Left renal pelvis (tissue), 4 donors: ENCODE measurements at places on chromosomes 5 and 9.

GRCh38 chr5:7794823-7795222, 56.1 kb downstream of the CFAP90 start:
- no peak for DNase-seq

DNA sequence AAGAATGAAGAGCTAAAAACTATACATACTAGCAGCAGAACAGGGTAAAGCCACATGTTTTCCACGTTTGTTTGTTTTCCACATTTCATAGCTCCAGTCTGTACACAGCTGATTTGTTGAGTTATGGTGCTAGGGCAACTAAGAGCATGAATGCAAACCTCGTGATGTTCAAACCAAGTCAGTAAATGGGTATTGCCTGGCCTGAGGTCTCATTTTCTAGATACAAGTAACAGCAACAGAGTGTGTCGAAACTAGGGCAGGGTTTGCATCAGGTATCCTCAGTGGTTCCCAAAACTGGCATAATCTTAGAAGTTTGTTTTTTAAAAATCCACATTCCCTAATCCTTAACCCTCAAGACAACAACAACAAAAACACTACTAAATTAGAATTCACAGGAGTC, 89.3 kb downstream of the CEMIP2 start:
- no peak for DNase-seq

DNA sequence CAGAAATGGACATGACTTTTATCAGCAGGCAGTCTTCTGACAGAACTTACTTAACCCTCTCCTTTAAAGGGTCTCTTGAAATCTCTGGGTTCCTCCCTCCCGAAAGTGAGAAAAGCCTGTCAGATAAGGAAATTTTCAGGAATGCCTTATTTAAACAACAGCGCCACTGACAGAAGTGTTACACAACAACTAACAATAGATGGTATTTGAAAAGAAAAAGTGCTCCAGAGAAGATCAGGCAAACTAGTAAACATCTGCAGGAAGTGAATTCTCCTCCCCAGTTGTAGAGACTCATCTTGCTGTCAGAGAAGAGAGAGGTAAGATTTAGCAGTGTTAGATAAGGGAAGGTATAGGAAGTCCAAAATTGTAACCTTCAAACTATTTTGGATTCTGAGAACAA, 107.2 kb upstream of the NFIL3 start:
- DNase-seq, result no peak

- no peak for DNase-seq
Measured at GRCh38 chr5:85545129-85545528, 1072.6 kb upstream of the COX7C start.

DNA sequence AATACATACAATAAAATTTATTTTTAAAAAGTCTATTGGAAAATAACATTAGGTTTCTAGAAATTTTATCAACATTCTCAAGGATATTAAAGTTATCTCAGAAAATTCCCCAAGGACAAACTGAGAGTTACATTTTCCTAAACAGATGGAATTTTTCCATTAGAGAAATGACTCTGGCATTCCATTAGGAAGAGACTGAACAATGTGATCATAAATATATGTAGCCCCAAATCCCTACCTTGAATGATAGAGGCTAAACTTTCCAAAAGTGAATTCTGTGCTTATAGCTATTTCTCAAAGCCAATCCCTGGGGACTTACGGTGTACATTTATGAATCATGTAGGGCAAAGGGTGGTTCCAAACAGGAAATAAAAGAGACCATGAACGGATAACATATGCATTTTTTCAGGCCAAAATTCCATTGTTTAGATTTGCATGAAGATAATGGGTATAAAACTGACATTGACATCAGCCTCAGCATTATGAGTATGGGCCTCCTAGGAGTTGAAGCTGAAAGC, 1181.0 kb upstream of the DMAC1 start:
- DNase-seq, result no peak

GRCh38 chr9:72980183-72980582, 27.3 kb upstream of the ALDH1A1 start:
- DNase-seq, result no peak

DNA sequence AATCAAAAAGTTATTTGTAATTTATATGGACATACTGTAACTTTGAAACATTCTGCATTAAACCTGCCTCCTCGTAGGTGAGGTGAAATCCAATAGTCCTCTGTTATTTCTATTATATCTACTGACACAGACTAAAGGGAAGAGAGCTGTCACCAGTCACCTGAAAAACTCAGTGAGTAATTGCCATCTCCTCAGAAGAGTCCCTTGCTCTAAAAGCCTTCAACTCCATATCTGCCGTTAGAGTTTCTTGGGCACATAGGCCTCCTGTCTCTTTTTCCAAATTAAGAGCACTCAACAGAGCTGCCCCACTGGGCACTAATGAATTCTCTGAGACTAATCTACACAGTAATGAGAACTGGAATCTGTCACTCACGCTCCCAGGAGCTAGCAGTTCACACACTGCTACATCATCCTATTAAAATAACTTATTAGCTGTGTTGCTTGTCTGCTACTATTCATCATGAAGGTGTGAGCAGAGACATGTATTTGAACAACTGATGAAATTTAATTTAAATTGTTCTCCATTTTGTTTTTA, 67.3 kb upstream of the VCAN start:
- DNase-seq, result no peak

- DNase-seq, result no peak
Measured at GRCh38 chr5:138752341-138752950, 779 bp upstream of the CTNNA1 start.

DNA sequence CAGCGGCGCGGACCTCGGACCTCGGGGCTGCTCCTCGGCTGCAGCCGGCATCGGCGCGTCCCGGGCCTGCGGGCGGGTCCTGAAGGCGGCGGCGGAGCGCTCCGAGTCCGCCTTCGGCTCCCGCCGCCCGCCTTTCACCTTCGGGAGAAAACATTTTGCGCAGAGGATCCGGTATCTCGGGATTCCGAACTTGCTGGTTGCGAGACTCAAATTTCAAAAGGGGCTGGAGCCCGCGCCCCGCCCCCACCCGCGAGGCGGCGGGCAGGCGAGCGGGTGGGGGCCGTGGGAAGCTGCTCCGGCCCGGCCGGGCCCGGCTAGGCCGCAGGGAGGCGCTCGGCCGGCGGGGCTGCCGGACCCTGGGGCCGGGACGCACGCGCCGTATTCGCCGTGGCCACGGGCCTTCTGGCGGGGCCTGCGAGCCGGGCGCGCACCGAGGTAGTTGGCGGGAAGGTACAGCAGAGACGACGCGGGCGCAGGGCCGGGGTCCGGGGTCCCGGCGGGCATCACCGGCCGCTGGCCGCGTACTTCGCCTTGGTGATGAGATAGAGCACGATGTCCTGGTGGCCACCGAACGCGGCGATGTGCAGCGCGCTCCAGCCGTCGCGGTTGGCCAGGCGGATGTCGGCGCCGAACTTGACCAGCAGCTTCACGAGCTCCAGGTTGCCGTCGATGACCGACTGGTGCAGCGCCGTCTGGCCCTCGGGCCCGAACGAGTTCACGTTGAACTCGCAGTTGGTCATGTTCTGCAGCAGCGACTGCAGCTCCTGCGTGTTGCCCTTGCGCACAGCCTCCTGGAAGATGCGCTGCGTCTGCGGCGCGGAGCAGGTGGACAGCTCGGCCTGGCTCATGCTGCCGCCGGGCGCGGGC, 757 bp downstream of the NRARP start:
- no peak for DNase-seq

- no peak for DNase-seq
Measured at GRCh38 chr5:132327252-132327955, 33.2 kb downstream of the SLC22A4 start.

- DNase-seq, result no peak
Measured at GRCh38 chr9:107755246-107755645, 265.7 kb upstream of the KLF4 start.

- DNase-seq, result no peak
Measured at GRCh38 chr9:38301376-38302106, 91.0 kb upstream of the ALDH1B1 start.

- DNase-seq, result no peak
Measured at GRCh38 chr5:52943808-52944207, 45.3 kb upstream of the ITGA2 start.

GRCh38 chr5:65774346-65774745, 52.3 kb downstream of the NLN start:
- DNase-seq, result no peak

DNA sequence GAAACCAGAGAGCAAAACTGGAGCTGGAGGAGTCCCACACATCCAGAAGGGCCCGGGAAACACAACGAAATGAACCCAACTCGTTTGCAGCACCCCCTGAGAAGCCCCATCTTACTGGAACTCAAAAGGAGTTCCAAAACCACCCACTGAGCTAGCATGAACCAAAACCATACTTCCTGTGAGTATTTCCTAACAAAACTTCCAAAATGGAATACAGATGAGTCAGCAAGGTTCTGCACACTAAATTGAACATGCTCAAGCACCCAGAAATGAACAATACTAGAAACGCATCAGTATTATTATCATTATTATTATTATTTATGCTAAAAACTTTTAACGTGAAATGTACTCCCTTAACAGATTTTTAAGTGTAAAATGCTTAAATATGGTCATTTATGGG, 8.0 kb upstream of the SPOCK1 start:
- no peak for DNase-seq

GRCh38 chr5:139619861-139620260, 28.3 kb upstream of the CXXC5 start:
- DNase-seq, result no peak

- DNase-seq, result no peak
Measured at GRCh38 chr5:80745490-80745889, 90.7 kb upstream of the DHFR start.

DNA sequence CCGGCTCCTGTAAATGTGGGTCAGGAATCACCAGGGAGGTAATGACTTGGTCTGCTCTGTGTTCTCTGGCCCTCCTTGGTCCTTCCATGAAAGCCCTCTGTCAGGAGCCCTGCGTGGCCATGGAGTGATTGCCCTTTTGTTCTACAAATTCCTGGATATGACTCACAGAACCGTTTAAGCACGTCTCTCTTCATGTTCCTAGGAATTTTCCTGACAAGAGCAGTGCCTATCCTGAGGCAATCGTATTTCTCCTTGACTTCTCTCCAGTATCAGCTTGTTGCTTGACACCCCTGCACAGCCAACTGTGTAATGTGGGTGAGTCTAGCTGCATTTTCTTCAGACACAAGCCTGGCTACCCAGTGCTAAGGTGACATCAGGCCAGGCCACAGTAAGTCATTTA, 274.3 kb upstream of the ZNF462 start:
- no peak for DNase-seq

DNA sequence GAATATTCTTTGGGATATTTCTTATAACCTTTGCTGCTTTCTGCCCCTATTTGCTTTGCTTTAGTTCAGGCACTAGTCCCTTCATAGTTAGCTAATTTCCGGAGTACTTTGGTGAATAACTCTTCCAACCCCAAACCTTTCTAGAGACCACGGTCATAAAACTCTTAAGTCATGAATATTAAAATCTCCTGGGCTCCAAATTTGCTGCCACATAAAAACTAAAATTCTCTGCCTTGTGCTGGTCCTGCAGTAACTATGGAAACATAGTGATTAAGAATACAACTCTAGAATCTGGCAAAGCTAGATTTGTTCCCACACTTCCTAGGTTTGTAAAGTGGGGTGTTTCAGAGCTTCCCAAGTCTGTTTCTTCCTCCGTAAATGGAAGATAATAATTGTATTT, 10.0 kb upstream of the ACTBL2 start:
- DNase-seq, result no peak

DNA sequence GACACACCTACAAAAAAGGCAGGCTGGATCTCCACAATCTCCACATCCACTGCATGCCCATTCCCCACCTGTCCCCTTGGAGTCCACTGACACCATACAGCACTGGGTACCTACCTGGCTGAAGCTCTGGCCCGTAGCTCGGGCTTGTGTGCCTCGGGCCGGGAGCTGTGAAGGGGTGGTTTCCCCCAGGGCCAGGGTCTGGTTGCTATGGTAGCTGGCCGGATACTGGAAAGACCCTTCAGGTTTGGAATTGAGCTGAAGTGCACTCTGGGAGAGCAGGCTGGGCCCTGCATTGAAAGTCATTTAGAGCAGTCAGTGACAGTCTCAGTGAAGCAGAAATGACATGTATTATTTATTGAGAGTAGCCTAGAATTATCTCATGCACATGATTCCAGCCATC, 507.3 kb downstream of the CTNND2 start:
- no peak for DNase-seq

DNA sequence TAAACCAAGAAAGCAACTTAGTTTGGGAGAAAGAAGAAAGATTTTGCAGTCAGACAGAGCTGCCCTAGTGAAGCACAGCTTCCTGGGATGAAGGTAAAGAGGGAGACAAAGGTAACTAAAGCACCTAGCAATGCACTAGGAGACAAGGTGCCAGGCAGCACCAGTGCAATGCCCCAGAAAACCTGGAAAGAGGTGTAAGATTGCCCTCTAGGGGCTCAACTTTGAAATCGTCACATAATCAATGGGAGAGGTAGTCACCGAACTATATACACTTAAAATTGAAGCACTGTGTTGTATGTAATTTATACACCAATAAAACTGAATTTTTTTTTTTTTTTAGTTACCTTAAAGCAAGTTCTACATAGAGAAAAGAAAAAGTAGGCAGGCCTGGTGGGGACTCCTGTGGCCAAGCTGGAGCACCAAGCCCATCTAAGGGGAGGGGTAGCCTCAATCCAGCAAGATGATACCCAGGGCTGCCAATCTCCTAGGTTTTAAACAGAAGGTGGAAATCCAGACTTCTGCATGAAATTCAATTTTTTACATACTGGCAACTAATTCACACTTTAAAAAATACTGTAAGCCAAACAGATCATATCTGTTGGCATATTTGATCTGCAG, 48.2 kb downstream of the CDK5RAP2 start:
- no peak for DNase-seq

- DNase-seq, result no peak
Measured at GRCh38 chr9:112569186-112569585, 82.6 kb downstream of the KIAA1958 start.

DNA sequence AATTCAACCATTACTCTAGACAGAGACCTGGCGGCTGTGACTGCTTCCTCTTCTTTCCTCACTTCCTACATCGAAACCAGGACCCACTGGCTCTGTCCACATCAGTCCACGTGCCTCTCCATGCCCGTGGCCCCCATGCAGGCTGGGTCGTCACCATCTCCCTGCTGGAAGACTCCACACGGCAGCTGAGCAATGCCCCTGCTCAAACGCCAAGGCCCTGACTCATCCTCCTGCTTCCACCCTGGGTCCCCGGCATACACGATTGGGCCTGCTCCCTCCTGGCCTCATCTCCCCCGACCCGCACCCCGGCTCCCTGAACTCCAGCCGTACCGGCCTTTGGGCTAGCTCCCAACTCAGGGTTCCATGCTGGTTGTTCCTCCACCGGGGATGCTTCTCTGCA, 67.2 kb upstream of the IER5L start:
- no peak for DNase-seq

DNA sequence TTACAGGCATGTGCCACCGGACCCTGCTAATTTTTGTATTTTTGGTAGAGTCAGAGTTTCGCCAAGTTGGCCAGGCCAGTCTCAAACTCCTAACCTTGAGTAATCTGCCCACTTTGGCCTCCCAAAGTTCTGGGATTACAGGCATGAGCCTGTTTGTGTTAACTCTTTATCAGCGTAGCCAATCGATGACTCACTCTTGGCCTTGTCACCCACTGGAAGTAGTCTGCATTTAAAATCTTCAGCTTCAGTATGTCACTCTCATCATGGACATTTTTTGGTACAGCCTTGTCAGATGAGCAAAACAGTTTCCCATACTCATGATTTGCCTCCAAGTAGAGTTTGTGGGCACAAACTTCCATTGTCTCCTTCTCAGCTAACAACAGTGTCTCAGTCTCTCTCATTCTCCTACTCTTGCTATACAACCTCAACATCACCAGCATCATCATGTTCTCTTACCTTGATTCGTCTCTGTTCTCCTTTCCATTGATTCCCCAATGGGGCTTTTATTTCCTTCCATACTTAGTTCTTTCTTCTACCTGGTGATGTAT, 22.5 kb downstream of the MUSK start:
- no peak for DNase-seq

GRCh38 chr9:82539146-82539545, 523.8 kb downstream of the RASEF start:
- DNase-seq, result no peak
